ENCODE measurements at places on chromosomes 2 and 18.

DNA sequence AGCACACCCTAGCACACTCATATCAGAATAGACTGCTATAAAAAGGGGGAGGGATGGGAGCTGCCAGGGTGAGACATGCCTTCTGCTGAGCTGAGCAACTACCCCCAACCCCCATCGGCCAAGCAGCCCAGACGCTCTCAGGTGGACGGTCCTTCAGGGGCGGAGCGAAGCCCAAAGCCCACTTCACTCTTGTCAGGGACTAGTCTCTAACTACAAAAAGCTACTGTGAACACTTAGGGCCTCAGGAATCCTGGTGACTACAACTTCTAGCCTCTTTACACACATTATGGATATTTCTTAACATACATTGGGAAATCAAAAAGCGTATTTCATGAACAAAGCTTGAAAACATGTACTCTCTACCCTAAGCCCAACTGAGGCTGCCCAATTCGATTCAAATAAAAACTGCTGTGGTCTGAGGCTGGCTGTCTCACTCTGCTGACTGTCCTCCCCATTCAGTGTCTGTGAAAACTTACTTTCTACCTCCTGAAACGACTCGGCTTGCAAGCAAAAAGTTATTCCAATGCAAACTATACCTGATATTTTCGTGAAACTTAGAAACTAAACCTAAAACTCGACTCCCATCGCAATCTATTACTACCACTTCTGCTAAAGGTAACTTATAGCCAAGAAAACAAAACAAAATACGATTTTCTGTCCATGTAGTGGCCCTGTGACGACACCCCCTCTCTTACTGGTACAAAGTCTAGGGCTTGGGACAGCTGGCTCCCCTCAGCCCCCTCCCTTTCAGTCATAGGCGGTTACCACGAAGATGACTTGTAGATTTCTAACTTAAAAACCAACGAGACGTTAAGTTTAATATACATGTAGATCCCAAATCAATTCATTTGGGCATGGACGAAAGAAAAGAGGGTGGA is 1.2 kb downstream of the SERTAD2 start:
- no peak for DNase-seq

GRCh38 chr2:29617351-29617750 is 304.0 kb downstream of the ALK start:
- no peak for DNase-seq

GRCh38 chr2:64937687-64938491 is 51.3 kb upstream of the SLC1A4 start:
- DNase-seq: no peak

DNA sequence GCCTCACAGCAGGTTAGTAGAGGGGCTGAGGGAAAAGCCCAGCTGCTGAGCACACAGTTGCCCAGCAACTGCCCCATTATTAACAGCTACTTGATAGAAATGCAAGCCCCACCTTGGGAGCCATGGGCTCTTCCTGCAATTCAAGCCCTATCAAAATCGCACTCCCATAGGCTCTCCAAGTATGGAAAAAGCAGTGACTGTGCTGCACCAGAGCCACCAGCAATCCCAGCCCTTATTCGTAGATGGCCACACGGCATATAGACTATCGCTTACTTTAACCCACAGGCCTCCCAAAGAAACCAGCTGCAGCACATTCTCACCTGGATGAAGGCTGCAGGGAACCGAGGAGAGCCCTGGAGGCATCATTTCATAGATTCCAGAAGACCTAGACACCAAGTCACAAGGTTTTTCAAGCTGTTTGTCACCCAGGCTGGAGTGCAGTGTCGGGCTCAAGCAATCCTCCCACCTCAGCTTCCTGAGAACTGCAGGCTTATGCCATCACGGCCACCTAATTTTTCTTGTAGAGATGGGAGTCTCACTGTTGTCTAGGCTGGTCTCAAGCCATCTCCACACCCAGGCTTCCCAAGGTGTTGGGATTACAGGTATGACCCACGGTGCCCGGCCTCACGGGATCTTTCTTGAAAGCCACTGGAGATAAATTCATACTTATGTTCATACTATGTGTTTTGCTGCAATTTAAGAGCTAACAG is 11.3 kb downstream of the NCL start:
- no peak for DNase-seq

GRCh38 chr2:67526283-67526682 is 129.2 kb downstream of the ETAA1 start:
- DNase-seq: no peak

DNA sequence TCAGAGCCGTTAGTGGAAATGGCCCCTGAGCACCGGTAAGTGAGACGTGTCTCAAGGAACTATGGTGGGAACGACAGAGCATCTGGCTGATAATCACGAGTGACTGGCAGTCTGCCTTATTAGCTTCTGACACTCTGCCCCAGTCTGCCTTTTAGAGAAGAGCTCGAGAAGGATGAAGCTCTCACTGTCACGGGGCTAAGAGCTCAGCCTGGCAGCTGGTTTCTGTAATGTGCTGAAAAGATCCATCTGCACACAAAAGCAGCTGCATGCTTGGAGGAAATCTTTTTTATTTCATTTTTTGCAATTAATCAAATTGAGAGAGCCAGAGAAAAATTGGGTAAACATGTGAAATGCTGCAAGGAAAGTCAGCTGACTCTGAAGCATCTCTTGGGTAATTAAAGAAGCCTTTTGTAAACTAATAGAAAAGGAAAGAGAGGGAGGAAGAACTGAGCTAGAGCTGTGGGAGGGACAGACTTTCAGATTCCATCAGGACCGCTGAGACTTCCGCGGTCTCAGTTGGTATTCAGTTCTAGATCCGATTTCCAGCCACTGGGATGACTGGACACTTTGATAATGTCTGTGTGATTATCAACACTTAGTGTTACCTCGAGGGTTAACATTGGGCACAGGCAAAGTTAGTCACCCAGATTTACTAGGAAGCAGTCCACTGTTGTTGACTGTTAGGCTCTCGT is 24.4 kb downstream of the MBP start:
- DNase-seq: peak; percentile 36

- DNase-seq: no peak
These were observed 82.0 kb downstream of the TANC1 start for GRCh38 chr2:159050426-159050825.

- no peak for DNase-seq
These were observed 68.9 kb upstream of the BOD1L2 start for GRCh38 chr18:57077786-57078552.

DNA sequence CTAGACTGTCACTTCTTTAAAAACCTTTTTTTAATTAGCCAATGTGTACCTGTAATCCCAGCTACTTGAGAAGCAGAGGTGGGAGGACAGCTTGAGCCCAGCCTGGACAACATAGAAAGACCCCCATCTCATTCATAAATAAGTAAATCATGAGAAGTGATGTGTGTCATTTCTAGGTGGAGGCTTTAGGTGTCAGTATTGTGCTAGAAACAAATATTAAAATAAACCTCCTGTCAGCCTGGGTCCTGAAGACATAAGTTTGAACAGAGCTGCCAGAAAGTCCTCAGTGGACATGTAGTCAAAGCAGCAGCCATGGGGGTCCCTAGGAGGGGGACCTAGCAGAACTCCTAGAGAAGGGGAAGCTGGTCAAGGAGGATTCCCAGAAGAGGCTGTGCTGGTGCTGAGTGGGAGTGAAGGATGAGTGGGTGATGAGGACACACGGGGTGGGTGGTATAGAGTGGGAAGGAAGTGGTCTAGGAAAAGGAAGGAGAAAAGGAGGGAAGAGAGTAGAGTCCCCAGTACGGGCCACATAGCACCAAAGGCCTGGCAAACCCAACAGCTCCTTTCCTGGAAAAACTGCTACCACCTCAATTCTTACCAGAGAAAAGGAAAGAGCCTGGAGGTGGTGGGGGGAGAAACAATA is 316.6 kb upstream of the NCKAP5 start:
- DNase-seq: no peak

GRCh38 chr18:76604935-76605240 is 109.8 kb upstream of the ZNF516 start:
- DNase-seq: no peak

DNA sequence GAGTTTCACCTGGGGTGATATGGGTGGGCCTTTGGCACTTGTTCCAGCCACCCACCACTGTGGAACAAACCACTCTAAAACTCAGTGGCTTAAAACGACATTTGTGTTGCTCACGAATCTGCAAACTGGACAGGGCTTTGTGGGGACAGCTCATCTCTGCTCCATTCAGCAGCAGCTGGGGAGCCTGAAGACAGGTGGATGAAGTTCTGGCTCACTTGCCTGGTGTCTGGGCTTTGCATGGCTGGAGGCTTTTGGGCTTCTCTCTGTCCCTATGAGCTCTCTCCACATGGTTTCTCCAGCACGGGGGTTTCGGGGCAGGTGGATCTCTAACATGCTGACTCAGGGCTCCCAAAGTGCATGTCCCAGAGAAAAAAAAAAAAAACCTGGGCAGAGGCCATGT is 93.0 kb upstream of the GLI2 start:
- DNase-seq: no peak

DNA sequence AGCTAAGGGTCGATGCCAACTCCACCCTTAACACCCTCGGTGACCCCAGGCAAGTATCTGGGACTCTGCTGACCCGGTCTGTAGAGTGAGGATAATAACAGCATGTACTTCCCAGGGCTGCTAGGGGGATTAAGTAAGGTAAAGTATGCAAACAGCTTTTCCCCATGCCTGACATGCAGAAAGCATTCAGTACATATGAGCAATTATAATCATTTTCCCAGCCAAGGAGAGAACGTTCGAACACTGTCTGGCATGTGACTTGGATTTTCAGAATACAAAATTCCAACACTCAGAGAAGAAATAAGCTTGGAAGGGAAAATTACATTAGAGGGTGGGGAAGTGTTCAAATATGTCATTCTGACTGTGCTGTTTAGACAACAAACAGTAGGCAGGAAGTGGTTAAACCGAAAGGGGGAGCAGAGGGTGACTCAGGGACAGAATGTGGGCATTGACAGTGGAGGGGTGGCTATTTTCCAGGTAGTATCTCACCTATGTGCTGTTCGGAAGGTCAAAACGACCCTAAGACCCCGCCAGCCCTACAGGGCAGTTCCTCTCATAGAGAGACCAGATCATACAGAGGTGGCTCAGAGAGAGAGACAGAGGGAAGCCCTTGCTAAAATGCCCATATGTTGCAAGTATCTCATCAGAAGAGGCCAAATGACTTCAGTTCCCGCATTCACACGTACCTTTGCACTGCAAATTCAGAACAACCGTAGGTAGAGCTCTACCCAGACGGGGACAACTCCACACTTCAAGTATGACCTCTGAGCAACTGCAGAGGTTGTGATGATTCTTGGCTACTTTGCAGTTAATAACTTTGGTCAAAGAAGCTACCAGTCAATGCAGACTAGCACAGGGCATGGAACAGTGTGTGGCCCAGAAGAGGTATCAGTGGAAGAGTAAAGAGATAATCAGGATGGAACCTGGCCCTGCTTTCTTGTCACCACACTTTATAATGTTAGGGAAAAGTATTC is 14.8 kb downstream of the ASPRV1 start:
- DNase-seq: no peak

- DNase-seq: no peak
These were observed 1.0 kb upstream of the ACTR3 start for GRCh38 chr2:113888641-113889470.

GRCh38 chr2:136118819-136119716 is 1.1 kb upstream of the CXCR4 start:
- peak; percentile 12 for DNase-seq

DNA sequence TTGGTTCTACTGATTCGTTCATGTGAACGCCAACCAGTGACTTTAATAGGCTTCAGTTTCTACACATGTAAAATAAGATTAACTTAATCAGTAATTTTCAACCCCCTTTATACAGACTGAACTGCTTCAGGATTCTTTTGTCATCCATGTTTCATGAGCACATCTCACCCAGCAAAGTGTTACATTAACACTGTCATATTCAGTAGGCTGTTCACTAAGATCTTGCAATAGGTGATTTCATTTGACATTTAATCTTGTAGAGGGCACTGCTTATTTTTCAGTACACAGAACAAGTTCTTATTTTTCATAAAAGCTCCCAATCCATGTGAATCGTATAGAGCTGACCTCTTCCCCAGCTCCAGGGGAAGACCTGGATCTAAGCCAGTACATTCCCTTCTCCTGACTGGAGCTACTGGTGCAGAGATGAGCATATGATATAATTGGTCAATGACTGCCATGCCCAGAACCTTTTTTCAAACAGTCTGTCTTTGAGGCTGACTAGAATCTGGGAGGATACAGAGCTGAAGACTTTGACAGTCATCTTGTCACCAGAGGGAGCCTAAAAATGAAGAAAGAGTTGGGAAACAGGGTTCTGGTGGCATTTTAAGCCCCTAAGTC is 72.2 kb upstream of the CHRNA1 start:
- no peak for DNase-seq

DNA sequence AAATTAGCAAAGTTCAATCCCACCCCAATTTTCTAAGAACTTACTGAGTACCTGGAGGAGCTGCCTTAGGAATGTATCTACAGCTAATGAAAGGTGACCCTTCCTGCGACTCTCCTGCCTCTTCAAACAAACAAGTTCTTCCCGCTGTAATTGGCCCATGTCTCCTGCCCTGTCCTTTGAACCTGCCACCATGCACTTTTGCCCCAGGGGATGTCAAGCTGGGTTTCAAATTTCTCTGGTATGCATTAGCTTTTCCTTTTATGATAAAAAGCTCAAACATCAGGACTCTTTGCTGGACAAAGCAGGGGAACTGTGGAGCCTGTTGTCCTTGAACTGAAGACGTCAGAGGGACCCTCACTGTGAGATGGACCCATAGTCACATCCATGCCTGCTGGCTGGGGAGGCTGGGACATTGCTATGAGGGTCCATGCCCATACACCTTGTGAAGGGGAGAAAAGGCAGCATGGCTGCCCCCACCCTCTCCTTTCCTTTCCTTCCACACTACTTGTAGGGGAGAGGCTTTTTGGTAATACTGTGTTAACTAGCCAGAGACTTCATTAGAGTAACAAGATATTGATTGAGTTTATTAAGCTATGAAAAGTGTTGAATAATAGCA is 210.7 kb upstream of the COPS8 start:
- DNase-seq: no peak

DNA sequence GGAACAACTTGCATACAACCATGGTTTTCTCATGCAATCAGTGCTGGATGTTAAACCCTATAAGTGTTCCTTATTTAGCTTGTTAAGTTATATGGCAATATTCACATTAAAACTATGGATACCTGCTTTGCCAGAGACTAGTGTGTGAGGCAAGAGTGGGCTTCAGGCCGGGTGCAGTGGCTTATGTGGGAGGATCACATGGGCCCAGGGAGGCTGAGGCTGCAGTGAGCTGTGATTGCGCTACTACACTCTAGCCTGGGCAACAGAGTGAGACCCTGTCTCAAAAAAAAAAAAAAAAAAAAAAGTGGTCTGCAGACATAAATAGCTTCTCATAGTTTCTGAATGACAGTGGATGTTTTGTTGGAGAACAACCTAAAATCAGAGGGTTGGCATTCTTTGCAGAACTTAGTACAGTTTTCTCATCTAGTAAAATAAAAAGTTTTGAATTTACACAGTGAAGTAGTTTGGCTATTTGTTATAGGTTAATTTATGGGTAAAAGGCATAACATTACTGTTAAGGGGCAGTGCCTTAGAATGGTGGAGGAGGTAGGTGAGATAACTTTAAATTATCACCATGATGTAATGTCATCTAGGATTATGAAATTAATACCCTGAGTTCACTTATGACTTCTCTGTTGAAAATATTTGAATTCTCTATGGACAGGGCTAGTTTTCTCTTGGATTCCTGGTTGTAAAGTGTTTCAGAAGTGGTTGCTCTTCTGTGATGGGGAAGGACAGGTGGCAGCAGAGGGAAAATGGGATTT is 5.3 kb downstream of the CERS6 start:
- no peak for DNase-seq
